ENCODE measurements at places on chromosomes 6 and 20.
A peak's percentile ranks its signal among the peaks of the same experiment; 100 is the strongest.

- no peak for DNase-seq
These were observed 523.0 kb upstream of the FLRT3 start for GRCh38 chr20:14860410-14860814.

DNA sequence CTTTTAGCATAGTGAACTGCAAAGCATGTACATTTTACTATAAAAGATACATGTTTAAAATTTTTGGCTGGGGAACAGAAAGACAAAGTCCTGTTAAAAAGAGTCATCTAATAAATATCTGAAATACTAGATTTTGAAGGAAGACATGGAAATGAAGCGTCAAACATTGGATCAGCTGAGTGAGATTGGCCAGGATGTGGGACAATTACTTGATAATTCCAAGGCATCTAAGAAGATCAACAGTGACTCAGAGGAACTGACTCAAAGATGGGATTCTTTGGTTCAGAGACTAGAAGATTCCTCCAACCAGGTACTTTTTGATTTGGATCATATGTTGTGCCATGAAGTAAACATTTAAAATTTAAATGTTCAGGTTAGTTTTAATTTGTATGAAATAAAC, 162.3 kb downstream of the UTRN start:
- peak; percentile 64 for DNase-seq

GRCh38 chr6:80165143-80165542, 58.7 kb downstream of the BCKDHB start:
- DNase-seq = peak; percentile 45

DNA sequence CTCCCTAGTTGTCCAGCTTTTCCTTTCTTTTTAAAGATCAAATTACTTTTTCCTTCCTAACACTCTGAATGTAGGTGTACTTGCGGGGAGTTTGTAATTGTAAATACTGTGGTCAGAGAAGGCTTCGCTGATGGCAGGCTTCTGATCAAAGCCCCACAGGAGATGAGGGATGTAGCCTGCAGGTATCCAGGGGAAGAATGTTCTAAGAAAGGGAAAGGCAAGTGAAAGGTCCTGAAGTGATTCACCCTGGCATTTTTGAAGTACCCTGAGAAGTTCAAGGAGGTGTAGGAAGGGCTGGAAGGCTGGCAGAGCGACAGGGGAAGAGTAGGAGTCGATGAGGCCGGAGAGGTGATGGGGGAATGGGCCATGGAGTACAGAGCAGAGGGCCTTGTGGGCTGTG, 38.2 kb upstream of the CCN6 start:
- no peak for DNase-seq

DNA sequence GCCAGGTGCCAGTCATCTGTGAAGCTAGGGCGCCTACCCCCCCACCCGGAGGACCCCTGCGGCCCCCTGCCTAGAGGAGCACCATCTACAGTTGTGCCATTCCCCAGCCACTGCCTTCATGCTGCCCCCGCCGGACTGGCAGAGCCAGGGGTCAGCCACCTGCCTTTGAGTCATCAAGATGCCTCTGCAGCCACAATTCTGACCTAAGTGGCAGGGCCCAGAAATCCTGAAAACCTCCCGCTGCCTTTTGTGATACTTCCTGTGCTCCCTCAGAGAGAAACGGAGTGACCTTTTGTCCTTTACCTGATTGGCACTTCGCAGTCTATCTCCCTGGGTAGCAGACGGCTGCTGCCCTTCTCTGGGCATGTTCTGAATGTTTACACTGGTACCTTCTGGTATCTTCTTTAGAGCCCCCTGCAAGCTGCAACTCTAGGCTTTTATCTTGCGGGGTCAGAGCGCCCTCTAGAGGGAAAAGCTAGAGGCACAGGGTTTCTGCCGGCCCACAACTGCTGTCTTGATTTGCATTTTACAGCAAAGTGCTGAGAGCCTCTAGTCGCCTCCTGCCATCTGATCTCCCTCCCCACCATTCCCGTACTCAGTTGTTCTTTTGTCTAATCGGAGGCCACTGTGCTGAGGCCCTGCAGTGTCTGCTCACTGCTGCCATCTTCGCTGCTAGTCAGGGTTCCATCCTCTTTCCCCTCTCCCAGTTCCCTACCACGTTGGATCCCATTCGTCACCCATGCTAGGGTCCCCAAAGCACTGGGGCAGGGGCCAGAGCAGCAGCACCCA, 26.9 kb downstream of the SPATA2 start:
- peak; percentile 56 for DNase-seq

DNA sequence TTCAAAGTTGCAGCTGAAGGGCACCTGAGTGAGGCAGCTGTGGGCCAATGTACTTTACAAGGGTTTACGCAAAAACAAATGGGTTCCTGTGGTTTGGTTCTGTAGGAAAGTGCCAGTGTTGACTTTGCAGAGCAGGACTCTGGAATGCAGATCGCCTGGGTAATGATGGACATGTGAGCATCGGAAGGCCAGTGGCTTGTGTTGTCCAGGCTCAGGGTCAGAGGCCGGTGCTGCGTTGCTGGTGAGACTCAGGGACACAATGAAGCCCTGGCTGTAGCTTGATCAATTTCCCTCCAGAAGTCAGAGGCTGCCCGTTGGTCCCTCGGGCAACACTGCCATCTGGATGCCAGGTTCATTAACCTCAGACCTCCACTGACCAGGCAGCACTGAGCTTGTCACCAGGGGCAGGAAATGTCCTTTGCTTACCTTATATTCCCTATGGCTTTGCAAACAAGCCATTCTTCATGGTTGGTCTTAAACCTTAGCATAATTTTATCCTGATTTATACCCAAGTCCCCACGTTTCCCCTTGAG, 753.4 kb downstream of the QKI start:
- no peak for DNase-seq

DNA sequence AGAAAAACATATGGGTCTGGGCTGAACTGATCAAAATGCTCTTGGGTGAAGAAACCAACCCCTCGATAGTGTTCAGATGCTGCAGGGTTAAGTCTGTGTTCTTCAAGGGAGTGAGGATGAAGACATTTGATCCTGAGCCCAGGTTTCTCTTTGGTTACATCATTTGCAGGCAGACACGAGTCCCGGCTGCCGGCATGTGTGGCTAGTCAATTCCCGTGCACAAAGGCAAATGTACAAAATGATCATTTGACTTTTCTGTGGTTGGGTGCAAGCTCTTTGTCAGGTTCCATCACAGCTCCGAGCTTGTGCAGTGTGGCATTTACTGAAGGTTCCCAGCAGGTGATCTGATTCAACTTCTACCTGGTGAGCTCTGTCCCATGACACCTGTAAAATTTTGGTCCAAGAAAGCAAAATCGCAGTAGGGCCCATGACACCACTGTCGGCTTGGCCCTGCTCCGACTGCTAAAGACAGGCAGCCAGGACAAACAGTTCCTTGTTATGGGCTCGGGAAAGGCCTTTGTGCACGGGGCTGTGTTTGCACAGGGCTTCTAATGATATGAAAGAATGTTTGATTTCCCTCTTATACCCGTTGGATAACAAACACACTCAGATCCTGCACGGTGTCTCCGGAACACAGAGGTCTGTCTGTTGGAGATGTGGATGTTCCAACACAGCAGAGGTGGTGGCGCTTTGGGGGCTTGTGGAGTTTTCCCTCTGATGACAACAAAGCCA, 46.9 kb downstream of the GJA10 start:
- no peak for DNase-seq

- peak; percentile 16 for DNase-seq
These were observed 121.7 kb downstream of the NKAIN2 start for GRCh38 chr6:123925350-123925749.

DNA sequence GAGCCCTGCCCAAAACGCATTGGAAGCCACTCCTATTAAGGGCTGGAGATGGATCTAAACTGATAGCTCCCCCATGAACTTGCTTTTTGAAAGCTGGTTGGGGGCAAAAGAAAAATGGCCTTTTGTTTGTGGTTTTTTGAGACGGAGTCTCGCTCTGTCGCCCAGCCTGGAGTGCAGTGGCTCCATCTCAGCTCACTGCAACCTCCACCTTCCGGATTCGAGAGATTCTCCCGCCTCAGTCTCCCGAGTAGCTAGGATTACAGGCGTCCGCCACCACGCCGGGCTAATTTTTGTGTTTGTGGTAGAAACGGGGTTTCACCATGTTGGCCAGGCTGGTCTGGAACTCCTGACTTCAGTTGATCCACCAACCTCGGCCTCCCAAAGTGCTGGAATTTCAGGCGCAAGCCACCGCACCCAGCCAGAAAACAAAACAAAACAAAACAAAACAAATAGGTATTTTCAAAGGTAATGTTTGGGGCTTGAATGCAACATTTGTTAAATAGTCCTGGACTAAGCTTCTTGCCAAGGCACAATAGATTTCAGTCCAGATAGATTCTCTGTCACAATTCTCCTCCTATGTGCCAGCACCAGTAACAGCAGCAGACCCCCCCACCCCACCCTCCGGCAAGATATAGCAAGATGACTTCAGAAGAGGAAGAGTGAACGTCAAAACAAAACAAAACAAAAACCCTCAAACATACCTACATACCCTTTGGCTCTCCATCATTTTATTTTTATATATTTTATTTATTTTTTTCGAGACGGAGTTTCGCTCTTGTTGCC, 26.5 kb upstream of the ABT1 start:
- DNase-seq = no peak

DNA sequence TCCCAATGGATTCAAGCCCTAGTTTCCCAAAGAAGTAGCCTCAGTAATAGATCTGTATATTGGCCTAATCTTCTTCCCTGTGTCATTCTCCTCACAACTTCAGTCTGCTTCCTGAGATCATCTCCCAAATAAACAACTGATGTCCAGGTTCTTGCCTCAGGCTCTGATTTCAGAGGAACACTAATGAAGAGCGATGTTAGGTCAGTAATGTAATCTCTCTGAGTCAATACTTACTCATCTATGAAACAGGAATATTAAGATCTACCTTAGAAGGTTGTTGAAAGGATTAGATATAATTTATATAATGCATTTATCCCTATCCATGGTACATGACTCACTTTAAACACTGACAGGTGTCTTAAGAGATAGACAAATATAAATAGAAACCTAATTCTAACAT, 246.0 kb upstream of the FLRT3 start:
- DNase-seq = peak; percentile 4

GRCh38 chr20:42530855-42531448, 658.8 kb downstream of the PTPRT start:
- no peak for DNase-seq

- no peak for DNase-seq
These were observed 174.1 kb downstream of the PTPRT start for GRCh38 chr20:43015566-43015965.

Data from IMR-90 (cell line).